ENCODE measurements at places on chromosomes 7 and 10.

GRCh38 chr10:102585026-102585425, 59.3 kb upstream of the TRIM8 start:
- no peak for DNase-seq

GRCh38 chr10:128540128-128540762, 414.0 kb upstream of the MKI67 start:
- DNase-seq = no peak

DNA sequence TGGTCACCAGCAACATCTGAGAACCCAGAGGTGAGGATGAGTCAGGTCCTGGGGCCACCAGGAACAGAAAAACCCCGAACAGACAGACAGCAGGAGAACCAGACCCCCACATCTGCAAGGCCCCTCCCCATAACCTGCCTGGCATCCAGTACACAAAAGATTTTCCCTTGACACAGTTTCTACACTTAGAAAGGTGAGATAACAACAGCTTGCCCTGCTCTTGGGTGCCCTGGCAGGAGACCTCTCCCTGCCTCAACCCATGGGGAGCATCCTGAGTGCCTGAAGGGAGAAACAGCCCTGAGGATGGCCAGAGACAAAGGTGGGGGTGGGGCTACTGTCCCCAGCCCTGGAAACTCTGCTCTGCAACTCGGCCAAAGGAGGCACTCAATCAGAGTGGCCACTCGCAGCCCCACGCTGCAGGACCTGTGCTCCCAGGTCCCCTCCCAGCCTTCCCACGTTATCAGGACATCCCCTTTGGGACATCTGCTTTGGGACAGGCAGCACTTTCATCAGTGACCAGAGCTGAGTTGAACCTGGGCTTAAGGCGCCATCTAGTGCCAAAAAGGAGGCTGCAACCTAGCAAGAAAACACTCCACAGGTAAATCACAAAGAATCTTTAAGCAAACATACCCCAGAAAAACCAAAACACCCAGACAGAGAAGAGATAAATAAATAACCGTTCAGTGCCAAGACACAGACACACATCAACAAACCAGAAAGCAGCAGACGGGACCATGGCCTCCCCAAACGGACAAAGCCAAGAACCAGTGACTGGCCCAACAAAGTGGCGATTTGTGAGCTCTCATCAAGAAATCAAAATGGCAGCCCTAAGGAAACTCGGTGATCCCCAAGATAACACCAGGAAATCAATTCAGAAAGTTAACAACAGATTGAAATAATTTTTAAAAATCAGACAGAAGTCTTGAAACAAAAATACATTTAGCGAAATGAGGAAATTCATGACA, 233.7 kb downstream of the PTPRN2 start:
- DNase-seq = no peak

- DNase-seq = no peak
These were observed 41.3 kb downstream of the TBXAS1 start for GRCh38 chr7:139870380-139870779.

DNA sequence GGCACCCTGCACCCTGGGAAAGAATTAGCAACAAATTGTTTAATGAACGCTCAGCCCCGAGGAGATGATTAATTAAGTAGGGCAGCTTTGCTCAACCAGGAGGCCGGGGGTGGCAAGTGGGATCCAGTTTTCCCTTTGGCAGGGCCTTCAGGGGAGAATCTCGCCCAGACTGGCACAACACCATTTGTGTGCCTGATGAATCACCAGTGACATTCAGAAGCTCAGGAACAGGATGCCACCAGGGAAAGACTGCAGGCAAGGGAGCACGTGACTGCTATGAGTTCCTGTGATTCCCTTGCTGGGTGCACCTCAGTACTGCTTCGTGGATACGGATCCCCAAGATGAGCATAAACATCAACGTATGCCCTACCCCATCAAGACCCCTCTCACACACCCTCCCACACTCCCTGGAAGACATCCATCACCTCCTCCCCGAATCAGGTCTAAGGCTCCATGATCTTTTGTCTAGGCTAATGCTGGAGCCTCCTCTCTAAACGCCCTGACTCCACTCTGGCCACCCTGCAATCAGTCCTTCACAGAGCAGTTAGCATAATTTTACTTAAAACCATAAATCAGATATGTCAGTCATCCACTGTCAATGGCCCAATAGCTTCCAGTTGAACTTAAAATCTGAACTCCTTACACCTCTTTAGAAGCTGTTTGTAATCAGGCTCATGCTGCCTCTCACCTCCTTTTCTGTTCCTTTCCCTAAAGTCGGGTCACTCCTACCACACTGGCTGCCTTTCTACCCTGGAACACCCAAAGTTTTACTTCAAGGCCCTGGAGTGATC, 109.2 kb upstream of the AGK start:
- DNase-seq = no peak

GRCh38 chr10:7417807-7418206, 7.0 kb upstream of the SFMBT2 start:
- DNase-seq = no peak

- DNase-seq = no peak
These were observed 38.0 kb upstream of the MKX start for GRCh38 chr10:27783660-27784059.

DNA sequence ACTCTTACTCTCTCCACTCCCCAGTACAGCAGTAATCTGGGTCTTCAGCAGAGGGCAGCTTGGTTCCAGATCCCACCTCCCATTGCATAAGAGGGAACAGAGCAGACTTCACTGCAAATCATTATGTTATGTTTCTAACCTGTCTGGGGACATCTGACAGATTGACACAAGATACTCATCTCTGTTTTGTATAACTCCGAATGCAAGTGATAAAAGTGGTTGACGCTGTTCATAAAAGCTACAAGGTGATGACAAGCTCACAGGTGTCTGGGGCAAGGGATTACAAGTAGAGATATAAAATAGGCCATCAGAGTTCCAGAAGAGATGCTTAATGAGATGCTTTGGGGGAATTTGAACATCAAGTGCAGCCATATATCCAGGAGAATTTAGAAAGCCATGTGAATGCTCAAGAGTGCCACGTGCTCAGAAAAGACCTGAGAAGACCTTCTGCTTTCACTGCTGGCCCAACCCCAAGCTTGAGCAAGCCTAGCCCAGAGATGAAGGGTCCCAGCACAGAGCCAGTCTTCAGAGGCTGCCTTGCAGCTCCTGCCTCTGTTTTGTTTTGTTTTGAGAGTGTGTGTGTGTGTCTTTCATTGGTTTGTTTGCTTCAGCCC, 80.6 kb downstream of the VSTM2A start:
- no peak for DNase-seq

DNA sequence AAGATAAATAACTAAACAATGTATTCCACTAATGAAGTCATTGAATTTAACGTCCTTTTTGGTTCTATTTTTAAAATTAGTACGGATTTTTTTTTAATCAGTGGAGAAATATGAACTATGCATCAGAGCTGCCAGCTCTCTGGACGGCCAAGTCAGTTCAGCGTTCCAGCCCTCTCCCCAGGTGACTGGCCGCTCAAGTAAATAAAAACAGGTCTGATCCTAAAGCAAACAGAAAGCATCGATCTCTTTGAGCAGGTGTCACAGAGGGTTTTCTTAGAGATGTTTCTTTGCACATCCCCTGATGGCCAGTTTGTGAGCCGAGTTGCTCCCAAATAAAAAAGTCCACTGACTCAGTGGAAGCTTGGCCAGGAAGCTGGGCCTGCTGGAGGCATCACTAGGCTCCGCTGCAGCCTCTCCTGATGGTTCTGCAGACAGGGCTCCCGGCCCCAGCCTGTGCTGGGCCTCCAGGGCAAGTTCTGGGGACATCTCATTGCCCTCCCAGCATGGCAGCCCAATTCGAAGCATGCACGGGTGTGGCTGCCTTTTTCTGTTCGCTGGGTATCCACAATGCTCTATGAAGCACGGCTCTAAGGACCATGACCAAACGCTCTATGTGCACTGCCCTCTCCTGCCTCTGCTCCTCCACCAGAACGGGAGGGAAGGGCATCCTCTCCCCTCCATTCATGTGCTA, 74.7 kb upstream of the PPP2R2D start:
- no peak for DNase-seq

DNA sequence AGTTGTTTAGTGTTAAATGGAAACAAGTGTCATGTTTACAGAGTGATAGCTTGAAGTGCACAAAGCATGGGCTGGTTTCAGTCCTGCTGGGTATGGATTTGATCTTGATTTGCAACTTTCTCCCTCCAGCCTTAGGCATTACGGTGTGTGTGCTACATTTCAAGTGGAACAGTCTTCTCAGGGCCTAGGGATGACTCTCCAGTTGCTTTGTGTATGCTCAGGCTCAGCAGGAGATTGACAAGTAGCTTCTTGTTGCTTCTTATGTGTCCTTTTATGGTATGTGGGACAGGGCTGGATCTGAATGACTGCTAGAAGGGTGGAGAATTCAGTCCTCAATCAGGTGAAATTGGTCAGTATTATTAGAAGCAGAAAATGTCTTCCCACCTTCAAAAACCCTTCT, 51.3 kb upstream of the PLEKHA1 start:
- no peak for DNase-seq

Data from activated T-helper 1 cell treated with anti-CD3 and anti-CD28 coated beads, Interleukin-2, amount 50 U/mL, for 16 hours (primary cell).